Activated T-helper 1 cell treated with anti-CD3 and anti-CD28 coated beads, Interleukin-12 subunit alpha, Interleukin-12 subunit beta, Interleukin-2, Interleukin-4 antibody, amounts not matched to agents 30 ng/mL and 10 ng/mL and 1 ng/mL, durations not matched to agents 14 hours and 24 hours and 36 hours (primary cell): ENCODE measurements at places on chromosomes 4 and X. TPM values are rescaled to one million over a fixed set of nuclear protein-coding genes. Genes with fewer than 3 reads are reported as not detected.

GRCh38 chrX:18449236-18449635 lies 23.8 kb downstream of the CDKL5 start:
- no peak for DNase-seq

- DNase-seq = no peak
These were observed 270.8 kb downstream of the GRIA3 start for GRCh38 chrX:123454712-123455431.

GRCh38 chr4:159197260-159197884 lies 94.5 kb downstream of the RAPGEF2 start:
- no peak for DNase-seq

GRCh38 chr4:26812049-26812714 lies 48.5 kb upstream of the STIM2 start:
- no peak for DNase-seq

DNA sequence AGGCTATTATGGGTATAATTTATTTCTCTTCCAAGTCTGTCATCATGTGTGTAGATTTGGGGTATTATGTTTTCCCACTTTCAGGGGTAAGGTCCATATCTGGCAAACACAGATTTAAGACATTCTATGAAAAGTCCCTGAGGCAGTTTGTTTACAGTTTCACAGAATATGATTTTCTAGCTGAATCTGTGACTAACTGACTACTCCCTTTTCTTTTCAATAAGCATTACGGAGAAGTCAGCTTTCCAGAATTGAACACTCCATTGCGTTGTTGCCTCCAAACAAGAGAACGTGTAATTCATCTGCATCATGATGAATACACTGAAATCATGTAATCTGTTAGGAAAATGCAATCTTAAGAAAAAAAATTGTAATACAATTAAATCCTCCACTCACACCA lies 226.7 kb upstream of the SFRP2 start:
- no peak for DNase-seq

GRCh38 chr4:153814789-153815188 lies 25.9 kb upstream of the SFRP2 start:
- no peak for DNase-seq

DNA sequence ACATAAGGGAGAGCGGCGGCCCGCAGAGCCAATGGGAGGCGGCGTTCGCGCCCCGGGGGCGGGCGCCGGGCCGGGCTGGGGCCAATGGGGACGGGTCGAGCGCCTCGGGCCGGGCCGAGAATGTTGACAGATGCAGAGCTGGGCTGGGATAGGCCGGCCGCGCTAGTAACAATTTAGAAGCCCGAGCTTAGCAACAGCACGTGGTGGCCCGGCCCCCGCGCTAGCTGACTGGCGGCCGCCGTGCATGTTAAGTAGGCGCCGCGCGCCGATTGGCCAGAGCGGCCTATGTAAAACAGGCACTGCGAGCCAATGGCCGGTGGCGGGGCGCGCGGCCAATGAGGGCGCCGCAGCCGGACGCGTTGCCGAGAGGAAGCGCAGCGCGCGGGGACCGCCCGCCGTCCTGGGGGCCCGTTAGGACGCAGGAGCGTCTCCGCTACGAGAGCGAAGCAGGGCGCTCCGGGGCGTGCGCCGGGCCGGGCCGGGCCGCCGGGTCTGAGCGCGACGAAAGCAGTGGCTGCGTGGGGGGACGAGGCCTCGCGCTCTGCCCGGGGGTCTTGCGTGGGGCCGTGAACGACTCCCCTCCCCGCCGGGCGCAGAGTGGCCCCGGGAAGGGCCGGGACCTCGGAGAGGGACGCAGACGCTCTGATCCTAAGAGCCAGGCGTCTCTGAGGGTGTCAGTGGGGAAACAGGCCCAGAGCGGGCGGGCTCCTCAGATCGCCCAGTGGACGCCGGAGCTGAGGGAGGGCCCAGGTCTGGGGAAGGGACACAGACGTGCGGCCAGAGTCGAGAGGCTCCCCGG lies 435 bp upstream of the MXD4 start:
- DNase-seq = peak; percentile 98

DNA sequence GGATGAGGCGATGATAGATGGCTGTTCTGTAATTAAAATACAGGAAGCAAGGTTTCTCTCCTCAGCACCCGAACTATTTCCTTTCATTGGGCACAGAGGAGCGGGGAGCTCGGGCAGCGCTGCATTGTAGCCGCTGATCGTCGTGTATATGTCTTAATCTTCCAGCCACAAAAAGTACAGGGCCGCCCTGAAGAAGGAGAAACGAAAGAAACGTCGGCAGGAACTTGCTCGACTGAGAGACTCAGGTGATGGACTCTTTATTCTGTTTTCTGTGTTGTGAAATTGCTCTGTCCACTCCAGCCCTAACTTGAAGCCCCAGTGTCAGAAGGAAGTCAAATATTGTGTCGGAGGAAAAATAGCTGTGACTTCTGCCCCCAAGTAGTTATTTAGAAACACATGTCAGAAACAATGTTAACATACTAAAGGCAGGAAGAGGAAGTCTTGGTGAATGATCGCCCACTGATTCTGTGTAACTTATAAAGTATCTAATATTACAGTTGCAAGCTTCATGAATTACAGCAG lies 546 bp downstream of the ZRSR2 start:
- no peak for DNase-seq

- no peak for DNase-seq
These were observed 46.7 kb downstream of the LARP1B start for GRCh38 chr4:128107766-128108165.

DNA sequence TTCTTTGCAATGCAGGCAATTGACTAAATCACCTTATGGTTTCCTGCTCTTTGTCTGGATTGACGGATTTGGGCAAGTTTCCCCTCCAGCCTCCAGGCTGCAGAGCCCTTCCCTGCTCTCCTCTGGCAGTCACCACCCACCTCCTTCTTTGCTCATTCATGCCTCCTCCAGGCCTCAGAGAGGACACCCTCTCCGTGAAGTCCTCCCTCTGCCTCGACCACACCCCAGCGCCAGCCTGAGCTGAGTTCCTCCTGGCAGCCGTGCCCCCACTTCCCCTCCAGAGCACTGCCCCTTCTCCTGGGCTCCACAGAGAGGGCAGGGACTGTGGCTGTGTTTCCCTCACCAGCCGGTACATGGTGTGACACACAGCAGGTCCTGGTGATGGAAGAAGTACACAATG lies 53.7 kb downstream of the DCTD start:
- no peak for DNase-seq

DNA sequence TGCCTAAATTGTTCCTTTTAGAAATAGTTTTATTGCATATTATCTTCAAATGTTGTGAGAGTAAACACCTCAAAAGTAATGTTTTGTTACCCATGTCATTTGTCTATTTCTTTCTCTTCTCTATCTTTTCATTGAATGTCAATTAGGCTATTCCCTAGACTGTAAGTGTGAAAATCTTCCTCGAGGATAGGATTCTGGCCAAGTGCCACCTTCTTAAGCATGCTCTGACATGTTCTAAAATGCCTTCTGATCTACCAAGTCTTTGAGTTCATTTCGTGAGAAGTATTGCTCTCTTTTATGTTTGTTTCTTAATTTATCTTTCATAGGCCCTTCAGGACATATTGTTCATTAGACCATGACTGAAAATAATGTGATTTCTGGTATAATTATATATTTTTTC lies 44.1 kb upstream of the TLL1 start:
- no peak for DNase-seq

- no peak for DNase-seq
These were observed 62.0 kb downstream of the ZFYVE28 start for GRCh38 chr4:2356123-2357069.

GRCh38 chrX:131779741-131780140 lies 235.9 kb downstream of the OR13H1 start:
- no peak for DNase-seq

GRCh38 chr4:148056879-148057278 lies 325.0 kb downstream of the ARHGAP10 start:
- peak; percentile 34 for DNase-seq

- no peak for DNase-seq
These were observed 552 bp downstream of the TCEAL9 start for GRCh38 chrX:103356858-103357257.

DNA sequence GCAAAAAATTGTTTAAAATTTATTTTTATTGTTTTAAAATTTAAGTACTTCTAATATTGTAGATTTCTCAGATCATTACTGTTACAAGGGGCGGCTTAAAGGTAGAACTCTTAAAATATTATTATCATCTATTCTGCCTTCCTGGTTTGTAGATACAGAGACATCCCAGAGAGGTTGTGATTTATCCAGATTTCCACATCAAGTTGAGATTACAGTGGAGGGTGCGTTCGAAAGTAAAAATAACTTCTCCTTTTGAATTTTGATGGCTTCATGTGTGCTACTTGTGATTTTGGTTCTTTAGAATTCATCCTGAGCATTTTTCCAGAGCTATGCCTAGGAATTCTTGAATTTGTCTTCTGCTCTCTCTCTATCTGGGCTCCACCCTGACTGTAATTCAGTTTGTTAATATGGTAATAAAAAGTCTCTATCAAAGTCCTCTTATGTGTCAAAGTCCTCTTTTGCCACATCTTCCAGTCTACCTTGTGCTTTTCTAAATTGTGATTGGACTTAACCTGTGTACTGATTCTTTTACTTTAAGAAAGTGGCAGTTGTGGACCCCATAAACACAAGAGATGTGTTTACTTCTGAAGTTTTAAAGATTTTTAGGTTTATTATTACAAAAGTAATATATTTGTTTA lies 37.2 kb downstream of the CLCN3 start:
- no peak for DNase-seq

DNA sequence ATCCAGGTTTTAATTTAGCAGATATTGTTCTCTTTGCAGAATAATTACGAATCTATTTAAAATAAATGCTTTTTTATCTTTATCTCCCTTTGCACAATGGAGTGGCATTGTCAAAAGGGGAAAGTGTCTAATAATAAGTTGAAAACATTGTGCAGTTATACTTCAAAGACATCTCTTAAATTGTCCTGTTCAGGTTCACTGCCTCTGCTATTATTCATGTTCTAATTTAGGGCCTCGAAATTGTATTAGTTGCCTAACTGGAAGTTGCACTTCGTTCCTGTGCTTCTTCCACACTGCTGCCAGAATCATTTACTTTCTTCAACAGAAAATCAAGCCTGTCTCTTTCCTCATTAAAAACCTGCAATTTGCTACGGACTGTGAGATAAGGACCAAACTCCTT lies 150.5 kb upstream of the SPRY1 start:
- no peak for DNase-seq

DNA sequence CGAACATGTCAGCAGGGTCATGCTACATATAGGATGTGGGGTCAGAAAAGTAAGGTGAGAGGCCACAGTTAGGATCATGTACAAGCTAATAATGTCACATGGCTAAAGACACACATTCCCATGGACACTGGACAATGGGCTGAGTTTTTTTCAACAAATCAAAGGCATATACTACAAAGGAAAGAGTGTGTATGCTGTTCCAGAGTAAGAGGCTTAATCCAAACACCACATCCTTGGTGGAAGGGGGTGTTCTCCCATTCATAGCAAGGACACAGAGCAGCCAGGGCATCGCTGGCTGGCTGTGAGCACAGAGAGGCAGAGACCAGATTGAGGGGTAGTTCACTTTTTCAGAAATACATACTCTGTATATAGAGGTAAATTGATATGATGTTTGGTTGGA lies 131.7 kb downstream of the MGST2 start:
- DNase-seq = no peak

- no peak for DNase-seq
These were observed 34.5 kb downstream of the PALLD start for GRCh38 chr4:168531305-168531704.

DNA sequence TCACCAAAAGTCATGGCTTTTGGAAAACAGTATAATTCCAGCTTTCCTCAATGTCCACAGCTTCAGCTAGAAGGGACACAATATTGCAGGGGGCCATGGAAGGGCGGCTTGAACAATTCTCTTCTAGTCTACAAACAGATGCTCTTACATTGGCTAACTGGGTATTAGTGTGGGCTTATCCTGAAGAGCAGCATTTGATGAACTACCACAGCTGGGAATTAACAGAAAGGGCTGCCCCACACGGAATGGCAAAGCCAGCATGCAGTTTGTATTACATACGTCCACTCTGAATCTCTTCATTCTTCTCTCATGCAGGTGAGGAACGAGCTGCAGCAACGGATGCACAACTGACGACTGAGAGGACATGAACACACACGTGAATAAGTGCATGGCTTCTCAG lies 13.0 kb upstream of the PDCL2 start:
- DNase-seq = no peak

GRCh38 chr4:2937986-2938385 lies 25.2 kb downstream of the NOP14 start:
- no peak for DNase-seq

- DNase-seq = no peak
These were observed 518.7 kb downstream of the C4orf33 start for GRCh38 chr4:129614611-129615010.

GRCh38 chr4:12881945-12882584 lies 602.1 kb downstream of the RAB28 start:
- no peak for DNase-seq

- no peak for DNase-seq
These were observed 1.7 kb downstream of the SLC9B2 start for GRCh38 chr4:103074744-103075434.

GRCh38 chrX:10032147-10032546 lies 65.0 kb downstream of the CLDN34 start:
- DNase-seq = no peak

- DNase-seq = no peak
These were observed 15.9 kb upstream of the NOCT start for GRCh38 chr4:138999666-139000065.

- no peak for DNase-seq
These were observed 727.8 kb downstream of the GRID2 start for GRCh38 chr4:93031431-93032098.

- DNase-seq = no peak
These were observed 84.5 kb upstream of the NKX1-1 start for GRCh38 chr4:1490654-1491327.

GRCh38 chrX:10831716-10832502 lies 211.5 kb upstream of the MID1 start:
- no peak for DNase-seq

DNA sequence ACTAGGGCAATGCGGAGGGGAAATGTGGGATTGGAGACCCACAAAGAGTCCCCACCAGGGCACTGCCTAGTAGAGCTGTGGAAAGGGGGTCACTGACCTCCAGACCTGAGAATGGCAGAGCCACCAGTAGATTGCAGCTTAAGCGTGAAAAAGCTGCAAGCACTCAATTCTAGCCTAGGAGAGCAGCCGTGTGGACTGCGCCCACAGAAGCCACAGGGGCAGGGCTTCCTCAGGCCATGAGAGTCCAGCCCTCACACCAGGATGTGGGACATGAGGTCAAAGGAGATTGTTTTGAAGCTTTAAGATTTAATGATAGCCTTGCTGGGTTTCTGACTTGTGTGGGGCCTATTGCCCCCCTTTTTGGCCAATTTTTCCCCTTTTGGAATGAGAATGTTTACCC lies 379.0 kb downstream of the INPP4B start:
- no peak for DNase-seq

PPBP gene
- not detected in 2 replicates for total RNA-seq

MAGEA10 gene
- not detected in 2 replicates for total RNA-seq

OPHN1 gene
- total RNA-seq = 0.03 and 0.05 TPM in 2 replicates

NOX1 gene
- not detected in 2 replicates for total RNA-seq

CYLC1 gene
- total RNA-seq = not detected in 2 replicates

SLC6A14 gene
- not detected in 2 replicates for total RNA-seq

TMEM175 gene
- 15.4 and 16.2 TPM in 2 replicates for total RNA-seq

ATP8A1 gene
- total RNA-seq = 18.2 and 25.8 TPM in 2 replicates
